ENCODE measurements at places on chromosomes 3 and 15. TPM values are rescaled to one million over a fixed set of nuclear protein-coding genes. Genes with fewer than 3 reads are reported as not detected.

DNA sequence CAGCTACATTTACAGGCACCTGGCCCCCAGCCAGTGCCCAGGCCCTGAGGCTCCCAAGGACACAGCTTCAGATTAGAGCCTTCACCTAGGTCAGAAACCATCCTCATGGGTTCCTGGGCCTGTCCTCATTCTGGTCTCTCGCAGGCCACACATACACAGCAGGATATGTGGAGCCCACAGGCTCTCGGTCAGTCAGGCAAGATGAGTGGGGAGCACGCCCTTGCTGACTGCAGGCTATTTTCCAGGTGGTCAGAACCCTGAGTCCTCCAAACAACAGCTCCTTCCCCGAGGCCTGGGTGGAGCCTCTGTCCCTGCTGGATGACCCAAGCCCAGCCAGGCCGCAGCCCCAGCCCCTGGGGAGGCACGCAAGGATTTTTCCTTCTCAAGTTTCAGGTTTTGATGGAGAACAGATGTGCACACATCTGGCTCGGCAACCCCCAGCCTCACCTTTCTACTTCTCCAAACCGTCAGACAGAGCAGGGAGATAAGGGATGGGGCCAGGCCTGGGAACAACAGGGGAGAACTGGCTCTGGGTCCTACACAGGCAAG, 1.6 kb downstream of the STRA6 start:
- DNase-seq = no peak

DNA sequence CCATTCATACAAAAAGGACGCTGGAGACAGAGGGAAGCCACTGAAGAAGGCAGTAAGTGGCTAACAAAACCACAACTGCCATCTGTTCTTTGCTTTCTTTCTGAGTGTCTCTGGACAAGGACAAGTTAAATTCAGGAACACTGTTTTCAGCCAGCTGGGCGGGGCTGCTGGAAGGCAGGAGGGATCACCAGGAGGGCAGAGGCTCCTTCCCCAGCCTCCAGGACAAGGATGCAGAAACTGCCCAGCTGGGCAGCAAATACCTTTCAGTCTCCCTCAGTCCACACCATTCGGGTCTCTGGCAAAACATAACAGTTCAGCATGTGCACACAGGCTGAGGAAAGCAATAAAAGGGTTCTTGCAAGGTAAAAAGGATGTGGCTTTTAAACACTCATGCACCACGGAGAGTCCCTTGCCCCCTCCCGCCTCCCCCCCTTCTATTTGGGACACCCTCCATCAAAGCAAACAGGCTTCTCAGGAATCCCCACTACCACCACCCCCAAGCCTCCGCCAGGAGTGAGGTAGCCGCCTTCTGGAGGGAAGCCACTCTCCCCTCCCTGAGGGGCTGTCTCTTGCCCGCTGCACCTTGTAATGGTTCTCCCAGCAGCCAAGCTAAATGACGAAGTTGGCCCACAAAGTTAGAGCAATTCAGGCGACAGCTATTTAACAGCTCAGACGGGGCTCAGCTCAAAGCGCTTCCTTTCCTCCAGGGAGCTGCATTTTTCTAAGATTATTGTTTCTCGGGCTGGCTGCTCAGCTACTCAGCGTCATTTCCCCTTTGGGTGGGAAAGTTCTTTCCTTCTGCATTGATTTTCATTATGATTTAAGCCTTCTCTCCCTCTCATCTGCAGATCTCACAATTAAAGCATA, 3.8 kb downstream of the HEG1 start:
- DNase-seq = no peak

DNA sequence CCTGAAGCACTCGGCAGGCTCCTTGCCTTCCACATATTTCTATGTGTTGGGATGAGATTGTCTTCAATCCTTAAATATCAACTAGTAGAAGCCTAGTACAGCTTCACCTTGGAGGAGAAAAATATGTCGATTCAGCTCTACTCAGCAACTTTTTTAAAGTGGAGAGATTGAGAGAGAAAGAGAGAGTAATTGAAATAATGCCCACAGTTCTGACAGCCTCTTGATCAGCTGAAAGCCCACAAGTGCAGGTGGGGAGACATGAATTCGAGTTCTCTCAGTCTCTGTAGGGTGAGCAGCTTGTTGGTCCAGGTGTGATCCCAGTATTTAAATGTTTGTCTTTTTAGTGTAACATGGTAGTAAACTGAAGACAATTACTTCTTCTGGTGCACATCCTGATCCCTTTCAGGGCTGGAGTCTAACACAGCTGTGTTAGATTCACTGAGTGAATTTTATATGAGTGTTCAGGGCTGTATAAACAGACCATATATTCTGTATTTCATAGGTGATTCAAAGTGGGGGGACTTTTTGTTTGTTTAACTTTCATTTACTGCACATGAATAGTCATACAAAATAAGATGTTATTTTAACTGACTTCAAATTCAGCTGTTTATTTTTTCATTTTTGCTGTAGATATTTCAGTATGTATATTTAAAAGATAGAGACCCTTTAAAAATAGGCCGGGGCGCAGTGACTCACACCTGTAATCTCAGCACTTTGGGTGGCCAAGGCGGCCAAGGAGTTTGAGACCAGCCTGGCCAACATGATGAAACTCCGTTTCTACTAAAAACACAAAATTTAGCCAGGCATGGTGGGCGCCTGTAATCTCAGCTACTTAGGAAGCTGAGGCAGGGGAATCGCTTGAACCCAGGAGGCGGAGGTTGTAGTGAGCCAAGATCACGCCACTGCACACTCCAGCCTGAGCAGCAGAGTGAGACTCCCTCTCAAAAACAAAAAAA, 64.0 kb downstream of the ST6GAL1 start:
- no peak for DNase-seq

DNA sequence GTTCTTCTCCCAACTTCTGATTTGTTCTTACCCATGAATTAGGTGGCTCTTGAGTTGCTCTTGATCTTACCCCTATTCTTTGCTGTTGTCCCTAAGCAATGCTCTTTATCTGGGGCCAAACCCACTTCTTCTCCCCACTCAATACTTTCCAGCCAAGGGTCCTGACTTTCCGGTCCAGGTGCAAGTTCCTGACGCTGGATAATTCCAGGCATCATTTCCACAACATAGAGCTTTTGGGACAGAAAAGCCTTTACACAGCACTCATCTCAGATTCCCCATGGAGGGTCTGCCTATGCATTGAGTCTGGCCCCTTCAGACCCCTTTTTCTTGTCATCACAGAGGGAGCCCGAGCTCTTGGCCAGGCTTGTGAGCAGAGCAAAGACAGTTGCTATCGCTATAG, 85.4 kb upstream of the BOC start:
- DNase-seq = no peak

- no peak for DNase-seq
Measured at GRCh38 chr3:101574388-101575112, 570 bp downstream of the PCNP start.

DNA sequence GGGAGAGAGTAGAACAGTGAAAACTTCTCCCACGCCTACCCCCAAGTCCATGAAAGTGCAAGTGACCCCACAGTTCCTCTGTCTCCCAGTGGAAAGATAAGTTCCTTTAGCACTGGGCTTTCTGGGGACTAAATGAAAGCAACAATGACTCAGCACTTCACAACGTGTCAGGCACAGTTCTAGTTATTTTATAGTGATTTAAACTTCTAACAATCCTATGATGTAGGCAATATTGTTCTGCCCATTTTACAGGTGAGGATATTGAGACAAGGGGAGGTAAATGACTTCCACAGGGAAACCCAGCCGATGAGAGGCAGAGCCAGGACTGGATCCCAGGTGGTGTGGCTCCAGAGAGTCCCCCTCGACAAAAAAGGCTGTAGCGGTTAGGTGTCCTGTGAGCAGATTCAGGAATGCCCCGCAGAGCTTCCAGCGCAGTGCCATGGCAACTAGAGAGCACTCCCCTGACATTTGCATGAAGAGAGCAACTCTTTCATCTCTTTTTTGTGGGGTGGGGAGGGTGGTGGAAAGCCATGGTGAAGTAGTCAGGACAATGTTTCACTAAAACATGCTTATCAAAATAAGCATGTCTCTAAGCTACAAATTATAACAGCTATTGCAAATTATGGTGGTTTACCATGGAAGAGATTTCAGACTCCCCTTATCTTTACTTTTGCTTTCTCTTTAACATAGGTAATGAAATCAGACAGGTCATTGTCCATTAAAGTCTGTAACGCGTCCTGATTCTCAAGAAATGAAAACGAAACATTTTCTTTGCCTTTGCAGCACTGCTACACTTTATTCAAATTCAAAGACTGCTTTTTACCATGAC, 62.1 kb downstream of the NR2F2 start:
- no peak for DNase-seq

GRCh38 chr3:179750720-179751328, 98.0 kb downstream of the USP13 start:
- DNase-seq = no peak

- DNase-seq = no peak
Measured at GRCh38 chr3:66362541-66362941, 138.3 kb downstream of the LRIG1 start.

GRCh38 chr15:101492766-101493692, 3.5 kb upstream of the PCSK6 start:
- DNase-seq = no peak

GRCh38 chr3:105967117-105967516, 98.3 kb upstream of the CBLB start:
- no peak for DNase-seq

GRCh38 chr15:95228856-95229555, 997.6 kb downstream of the MCTP2 start:
- DNase-seq = no peak

- DNase-seq = peak; percentile 18
Measured at GRCh38 chr15:53693729-53694475, 65.6 kb downstream of the WDR72 start.

DNA sequence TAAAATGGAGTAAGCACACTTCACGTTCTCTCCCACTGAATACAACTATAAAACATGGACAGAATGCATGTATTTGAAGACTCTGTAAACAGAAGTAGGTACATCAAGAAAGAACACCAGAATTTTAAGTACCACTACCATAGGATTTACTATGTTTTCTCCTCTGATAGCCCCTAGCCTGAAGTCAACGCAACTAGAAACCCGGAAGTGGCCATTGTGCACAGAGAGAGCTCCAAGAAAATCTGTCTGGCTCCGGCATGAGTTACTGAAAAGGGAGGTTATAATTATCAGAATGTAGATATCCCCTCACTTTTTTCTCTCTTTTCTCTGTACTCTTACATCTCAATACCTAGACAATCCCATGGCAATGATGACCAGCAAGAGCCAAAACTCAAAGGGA, 23.8 kb downstream of the KBTBD12 start:
- DNase-seq = no peak

GRCh38 chr15:41806291-41807181, 21.4 kb upstream of the JMJD7 start:
- no peak for DNase-seq

- DNase-seq = no peak
Measured at GRCh38 chr3:176840641-176841286, 356.5 kb downstream of the TBL1XR1 start.

DNA sequence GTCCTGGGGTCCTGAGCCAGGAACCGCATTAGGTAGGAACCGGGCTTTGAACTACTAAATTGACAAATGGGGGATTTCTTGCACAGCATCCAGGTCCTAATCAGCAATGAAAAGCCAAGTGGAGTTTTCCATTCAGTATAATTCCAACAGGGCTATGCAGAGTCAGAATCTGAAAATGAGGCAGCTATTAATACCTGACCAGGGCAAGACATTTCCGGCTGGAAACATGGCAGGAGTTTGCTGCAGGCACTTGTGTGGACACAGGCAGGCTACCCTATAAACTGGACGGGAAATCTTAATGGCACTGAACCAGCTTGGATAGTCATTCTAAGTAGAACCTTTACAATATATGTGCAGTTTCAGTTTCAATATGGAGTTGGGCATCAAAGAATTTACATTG, 553.1 kb downstream of the FGF12 start:
- DNase-seq = no peak

DNA sequence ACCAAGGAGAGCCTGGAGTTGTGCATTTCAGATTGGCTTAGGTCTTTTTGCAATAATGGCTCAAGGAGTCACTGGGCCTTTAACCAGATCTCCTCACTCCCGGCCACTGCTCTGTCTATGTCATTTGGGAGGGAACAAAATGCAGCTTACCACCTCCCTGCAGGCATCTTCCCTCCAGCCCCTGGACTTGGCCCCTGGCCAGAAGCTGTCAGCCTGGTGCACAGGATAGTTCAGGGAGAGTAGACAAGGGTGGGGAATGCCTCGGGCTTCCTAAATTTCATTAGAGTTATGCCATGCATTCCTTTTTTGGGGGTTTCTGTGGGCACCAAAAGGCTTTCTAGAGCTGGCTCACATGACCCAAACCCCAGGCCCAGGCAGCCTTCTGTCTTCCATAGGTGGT, 70.2 kb upstream of the HRH1 start:
- DNase-seq = no peak

DNA sequence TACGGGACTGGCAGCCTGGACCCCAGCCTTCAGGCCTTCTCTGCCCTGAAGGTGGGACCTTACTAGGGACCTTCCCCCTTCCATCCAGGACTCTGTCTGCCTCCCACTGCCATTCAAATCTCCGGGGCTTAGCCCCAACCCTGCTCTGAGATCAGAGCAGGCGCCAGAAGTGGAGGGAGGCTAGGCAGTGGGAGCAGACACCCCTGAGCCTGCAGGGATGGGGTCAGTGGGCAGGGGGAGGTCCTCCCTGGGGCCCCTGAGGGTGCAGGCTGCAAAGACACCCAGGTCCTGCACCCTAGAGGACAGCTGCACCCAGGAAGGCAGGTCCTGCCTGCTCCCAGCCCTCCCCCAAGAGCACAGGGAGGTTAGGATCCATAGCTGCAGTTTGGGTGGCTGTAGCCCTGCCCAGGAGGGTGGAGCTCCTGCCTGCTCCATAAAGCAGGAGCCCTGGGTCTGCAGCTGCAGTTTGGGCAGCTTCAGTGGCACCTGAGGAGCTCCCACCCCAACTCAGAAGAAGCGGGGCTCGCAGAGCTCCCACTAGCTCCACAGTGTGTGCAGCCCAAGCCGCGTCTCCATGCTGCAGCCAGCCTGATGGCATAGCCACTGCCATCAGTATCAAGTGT, 8.1 kb upstream of the POC1A start:
- no peak for DNase-seq

GRCh38 chr3:194732617-194733016, 46.9 kb downstream of the FAM43A start:
- no peak for DNase-seq

DNA sequence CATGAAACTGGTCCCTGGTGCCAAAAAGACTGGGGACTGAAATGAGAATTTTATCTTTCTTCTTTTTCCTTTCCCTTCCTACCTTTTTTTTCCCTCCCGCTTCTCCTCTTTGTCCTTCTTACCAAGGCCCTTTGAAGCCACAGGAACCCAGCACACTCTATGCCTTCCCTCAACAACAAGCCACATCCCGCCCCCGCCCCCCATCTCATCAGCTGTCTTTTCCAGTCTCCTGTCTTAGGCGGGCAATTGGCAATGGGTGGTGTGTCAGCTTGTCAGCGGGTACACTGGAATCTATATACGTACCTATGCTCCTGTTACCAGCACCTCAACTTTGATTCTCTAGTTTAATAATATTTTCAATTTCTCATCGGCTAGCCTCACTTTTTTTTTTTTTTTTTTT, 56.3 kb upstream of the CHD2 start:
- DNase-seq = no peak

GRCh38 chr3:117563063-117563462, 853.5 kb downstream of the TUSC7 start:
- DNase-seq = no peak

Gene CYP1A1
- total RNA-seq = 0.18 TPM

Gene IGSF11
- 21.0 TPM for total RNA-seq

Gene GABRB3
- 73.9 TPM for total RNA-seq

Gene STXBP5L
- 46.9 TPM for total RNA-seq

Gene ITPKA
- 2.5 TPM for total RNA-seq

Gene CCR4
- not detected for total RNA-seq

Gene AP3B2
- 49.5 TPM for total RNA-seq

Gene FBLN2
- total RNA-seq = 11.3 TPM

Gene ANKRD63
- total RNA-seq = 0.27 TPM

Gene ADAMTSL3
- total RNA-seq = 1.4 TPM

Gene CPNE9
- 4.4 TPM for total RNA-seq

Measured in cerebellum (tissue), 4 donors.